Activated T-cell treated with anti-CD3 and anti-CD28 coated beads for 4 hours (primary cell): ENCODE measurements at places on chromosomes 5 and 9.

- DNase-seq: no peak
Observed at GRCh38 chr9:109906766-109907382, 126.9 kb downstream of the PALM2AKAP2 start.

- DNase-seq: no peak
Observed at GRCh38 chr5:8521991-8522390, 653.0 kb downstream of the MTRR start.

DNA sequence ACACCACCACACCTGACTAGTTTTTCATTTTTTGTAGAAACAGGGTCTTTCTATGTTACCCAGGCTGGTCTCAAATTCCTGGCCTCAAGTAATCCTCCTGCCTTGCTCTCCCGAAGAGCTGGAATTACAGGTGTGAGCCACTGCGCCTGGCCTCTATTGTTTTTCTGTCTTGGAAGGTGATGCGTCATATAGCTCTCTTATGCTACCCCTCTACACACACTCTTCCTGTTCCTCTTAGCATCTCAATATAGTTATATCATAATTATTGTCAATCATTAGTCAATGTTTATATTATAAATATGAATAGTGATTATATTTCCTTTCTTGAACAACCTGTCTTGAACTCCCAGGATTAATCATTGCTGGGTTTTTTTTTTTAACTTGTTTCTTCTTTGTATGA, 7.3 kb downstream of the PKD2L2 start:
- no peak for DNase-seq

DNA sequence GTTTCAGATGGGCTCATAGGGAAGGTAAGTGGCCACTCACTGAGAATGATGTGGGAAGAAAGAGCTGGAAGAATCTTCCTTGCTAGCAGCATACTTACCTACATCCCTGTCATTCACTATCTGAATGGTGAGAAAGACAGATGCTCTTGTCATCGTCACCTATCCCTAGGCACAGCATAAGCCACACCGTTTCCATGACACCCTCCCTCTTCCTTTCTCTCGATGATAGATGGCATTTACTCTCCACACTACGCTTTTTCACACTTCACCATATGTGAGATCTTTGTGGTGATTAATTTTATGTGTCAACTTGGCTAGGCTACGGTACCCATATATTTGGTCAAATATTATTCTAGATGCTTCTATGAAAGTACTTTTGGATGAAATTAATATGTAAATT, 44.4 kb upstream of the FER start:
- no peak for DNase-seq

- no peak for DNase-seq
Observed at GRCh38 chr5:180468732-180469585, 25.2 kb upstream of the CNOT6 start.

DNA sequence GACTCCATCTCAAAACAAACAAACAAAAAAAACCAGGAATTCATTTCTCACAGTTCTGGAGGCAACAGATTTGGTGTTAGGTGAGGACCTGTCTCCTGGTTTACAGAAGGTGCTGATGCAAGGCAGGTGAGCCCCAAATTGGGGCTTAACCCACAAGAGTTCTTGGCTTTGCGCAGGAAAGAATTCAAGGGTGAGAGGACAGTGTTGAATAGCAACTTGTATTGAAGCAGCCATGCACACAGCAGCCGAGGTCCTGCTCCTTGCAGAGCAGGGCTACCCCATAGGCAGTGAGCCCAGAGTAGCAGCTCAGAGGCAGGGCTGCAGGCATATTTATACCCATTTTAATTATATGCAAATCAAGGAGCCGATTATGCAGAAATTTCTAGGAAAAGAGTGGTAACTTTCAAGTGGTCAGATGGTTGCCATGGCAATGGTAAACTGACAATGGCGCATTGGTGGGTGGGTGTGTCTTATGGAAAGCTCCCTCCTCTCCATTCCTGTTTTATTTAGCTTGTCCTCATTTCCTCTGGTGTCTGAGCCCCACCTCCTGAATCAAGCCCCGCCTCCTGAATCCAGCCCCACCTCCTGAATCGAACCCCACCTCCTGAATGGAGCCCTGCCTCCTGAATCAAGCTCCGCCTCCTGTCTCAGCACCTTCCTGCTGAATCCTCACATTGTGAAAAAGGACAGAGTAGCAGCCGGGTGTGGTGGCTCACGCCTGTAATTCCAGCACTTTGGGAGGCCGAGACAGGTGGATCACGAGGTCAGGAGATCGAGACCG, 34.5 kb upstream of the COL5A1 start:
- DNase-seq: no peak

DNA sequence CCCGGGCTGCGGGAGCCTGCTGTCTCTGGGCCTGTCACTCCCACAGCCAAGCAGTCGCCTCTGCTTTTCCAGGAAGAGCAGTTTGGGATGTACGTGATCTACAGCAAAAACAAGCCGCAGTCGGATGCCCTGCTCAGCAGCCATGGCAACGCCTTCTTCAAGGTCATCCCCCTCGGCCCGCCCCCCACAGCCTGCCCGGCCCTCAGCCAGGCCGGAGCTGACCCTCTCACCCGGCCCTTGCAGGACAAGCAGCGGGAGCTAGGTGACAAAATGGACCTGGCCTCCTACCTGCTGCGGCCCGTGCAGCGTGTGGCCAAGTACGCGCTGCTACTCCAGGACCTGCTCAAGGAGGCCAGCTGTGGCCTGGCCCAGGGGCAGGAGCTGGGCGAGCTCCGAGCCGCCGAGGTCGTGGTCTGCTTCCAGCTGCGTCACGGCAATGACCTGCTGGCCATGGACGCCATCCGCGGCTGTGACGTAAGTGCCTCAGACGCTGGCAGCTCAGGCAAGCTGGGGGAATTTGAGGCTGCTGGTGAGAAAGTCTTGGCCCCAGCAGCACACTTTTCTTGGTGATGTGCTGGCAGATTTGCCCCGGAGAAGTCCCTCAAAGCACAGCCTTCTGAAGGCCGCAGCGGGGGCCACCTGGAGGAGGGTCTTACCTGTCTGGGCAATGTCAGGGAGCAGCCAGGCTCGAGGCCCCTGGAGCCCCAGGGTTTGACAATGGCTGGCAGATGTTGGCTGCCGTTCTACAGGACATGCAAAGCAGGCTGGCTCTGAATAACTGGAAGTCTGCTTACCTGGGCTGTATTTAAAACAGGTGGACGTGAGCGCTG, 20.1 kb upstream of the LRRC14B start:
- DNase-seq: no peak

- no peak for DNase-seq
Observed at GRCh38 chr5:139636207-139636792, 11.8 kb upstream of the CXXC5 start.

- no peak for DNase-seq
Observed at GRCh38 chr5:126370796-126371718, 52.2 kb upstream of the GRAMD2B start.

- DNase-seq: no peak
Observed at GRCh38 chr5:137312011-137312410, 187.1 kb downstream of the SPOCK1 start.

- no peak for DNase-seq
Observed at GRCh38 chr9:125700791-125701190, 6.2 kb downstream of the MAPKAP1 start.

DNA sequence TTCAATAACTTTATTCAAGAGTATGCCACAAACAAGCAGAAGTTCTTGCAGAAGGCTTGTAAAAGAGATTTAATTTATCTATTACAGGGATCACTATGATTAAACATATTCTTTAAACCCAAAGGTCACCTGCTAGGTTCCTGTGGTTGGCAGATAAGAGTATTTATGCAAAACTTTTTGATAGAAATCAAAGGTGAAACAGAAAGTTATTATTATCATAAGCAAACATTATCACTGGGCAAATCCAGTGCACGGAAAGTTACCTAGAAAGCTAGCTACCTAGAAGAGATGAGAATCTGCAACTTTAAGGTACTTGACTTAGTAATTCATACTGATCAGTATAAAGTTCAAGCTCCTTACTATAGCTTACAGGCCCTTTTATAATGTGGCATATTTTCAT, 3.2 kb downstream of the STARD4 start:
- no peak for DNase-seq
